Brain (organoid and tissue), 16 donors: ENCODE measurements at places on chromosomes 12 and 14.

DNA sequence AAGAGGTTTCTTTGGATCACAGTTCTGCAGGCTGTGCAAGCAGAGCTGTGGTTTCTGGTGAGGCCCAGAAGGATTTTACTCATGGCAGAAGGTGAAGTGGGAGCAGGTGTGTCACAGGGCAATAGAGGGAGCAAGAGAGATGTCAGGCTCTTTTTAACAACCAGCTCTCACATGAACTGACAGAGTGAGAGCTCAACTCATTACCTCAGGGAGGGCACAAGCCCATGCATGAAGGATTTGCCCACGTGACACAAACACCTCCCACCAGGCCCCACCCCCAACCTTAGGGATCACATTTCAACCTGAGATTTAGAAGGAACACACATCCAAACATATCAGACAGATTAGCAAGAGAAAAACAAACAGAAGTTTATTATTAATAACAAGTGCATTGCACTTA, 470.4 kb downstream of the GALC start:
- no peak for DNase-seq

DNA sequence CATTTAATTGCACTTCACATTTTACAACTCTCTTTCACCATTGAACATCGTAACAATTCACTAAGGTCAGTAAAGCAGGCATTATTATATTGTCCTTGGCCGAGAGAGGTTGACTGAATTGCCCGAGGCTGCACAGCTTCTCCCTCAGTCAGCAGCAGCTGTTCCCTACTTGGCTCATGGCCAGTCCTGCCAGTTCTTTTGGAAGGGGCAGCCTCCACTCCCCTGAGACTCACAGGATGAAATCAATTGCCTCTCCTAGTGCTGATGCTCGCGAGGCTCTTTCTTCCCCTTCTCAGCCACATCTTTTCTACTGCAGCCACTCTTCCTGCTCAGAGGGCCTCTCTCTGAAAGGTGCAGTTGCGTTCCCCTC, 79.9 kb upstream of the KCNA1 start:
- peak; percentile 48 for DNase-seq

DNA sequence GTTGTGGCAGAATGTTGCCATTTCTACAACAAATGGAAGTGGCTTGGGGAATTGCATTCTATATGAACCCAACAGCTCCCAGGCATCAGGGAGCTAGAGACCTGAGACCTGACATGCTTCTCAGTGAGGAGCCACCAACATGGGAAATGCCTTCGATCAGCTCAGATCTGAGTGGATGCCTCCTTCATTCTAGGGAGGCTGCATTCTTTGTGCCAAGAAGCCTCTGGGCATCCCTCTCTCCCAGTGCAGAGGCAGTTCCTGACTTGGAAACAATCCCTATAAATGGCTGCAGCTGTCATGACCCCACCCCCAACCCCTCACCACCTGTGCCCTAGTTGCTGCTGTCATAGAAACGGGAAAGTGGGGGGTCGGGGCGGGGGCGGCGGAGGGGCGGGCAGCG, 196.3 kb downstream of the PPM1H start:
- DNase-seq = no peak

DNA sequence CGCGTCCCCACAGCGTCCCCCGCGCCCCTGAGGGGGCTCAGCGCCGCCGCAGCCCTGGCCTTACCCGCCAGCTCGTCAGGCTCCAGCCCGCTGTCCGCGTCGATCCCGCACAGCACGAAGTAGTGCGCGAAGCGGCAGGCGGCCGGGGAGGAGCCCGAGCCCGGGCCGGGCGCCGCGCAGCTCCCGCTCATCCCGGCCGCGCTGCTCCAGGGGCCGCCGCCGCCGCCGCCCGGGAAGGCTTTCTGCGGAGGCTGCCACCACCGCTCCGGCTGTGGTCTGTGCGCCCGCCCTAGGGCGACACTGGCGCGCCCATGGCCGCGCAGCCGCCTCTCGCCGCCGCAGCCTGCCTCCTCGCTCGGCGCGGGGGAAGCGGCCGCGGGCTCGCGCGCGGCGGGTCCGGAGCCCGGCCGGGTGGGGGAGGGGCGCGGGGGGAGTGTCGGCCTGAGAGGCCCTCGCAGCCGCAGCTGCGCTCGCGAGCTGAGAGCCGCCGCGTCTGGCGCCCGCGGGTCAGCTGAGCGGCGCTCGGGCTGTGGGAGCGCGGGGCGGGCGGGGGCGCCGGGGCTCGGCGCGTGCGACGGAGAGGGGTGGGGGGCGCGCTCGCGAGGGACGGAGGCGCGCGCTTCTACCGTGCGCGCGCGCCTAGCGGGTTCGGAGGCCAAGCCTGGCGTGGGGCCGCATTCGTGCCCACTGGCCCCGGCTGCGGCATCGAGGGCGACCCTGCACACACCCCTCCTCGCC, at the start of gene DENND5B:
Gene DENND5B (minus strand): TSS at position 495 of the 738 bp plus-strand sequence. CDS start 304 bp downstream, at position 191.
- DNase-seq = peak; percentile 92

- no peak for DNase-seq
Measured at GRCh38 chr12:109309381-109310246, 530 bp upstream of the FOXN4 start.

DNA sequence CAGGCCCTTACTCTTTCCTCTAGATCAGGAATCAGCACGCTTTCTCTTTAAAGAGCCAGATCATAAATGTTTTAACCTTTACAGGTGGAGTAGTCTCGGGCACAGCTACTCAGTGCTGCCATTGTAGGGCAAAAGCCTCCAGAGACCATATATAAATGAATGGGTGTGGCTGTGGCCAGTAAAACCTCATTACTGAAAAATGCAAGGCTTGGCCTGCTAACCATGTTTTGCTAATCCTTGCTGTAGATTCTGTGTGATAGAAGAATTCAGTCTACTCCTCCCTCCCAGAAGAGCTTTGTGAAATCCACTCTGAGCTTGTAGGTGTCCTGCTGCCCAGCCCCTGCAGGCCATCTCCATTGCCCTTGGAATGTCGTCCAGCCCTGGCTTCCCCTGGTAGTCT, 58.1 kb downstream of the HSP90AA1 start:
- DNase-seq = no peak

GRCh38 chr12:77968021-77968420, 137.3 kb downstream of the NAV3 start:
- DNase-seq = no peak

DNA sequence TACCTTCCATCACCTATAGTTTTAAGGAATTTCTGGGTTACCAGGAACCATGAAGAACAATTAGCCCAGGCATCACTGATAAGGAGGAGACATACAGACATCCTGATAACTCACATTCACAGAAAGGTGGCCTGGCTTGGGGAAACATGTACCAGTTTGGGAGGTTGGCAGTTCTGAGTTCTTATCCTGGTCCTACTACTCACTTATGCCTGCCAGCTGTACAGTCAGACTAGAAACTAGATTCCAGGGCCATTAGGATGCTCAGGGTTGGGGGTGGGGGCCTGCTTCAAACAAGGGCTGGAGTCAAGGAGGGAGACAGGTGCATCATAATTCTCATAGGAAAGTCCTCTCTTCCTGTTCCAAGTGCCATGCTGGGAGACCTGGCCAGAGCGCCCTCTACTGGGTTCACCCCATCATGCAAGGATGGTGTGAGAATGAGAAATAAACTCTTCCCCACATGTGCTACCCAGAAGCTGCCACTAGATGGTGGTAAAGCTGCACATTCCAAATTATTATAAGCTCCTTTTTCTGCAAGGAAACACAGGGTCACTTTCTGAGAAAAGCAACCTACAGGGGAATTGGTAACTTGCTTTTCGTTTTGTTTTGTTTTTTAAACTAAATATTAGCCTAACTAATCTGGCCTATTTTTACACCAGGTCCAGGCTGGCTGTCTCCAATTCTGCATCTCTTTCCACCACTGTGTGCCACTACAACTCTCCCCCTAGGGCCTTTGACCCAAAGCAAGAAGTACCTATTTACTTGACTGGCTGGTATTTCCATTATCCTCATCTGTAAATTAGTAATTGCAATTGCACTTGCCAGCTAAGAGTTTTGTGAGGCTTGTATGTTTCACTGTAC, 14.5 kb downstream of the OAS2 start:
- peak; percentile 78 for DNase-seq

- no peak for DNase-seq
Measured at GRCh38 chr14:32980178-32980901, 41.7 kb downstream of the NPAS3 start.

GRCh38 chr12:115320967-115321366, 637.0 kb upstream of the TBX3 start:
- DNase-seq = no peak

DNA sequence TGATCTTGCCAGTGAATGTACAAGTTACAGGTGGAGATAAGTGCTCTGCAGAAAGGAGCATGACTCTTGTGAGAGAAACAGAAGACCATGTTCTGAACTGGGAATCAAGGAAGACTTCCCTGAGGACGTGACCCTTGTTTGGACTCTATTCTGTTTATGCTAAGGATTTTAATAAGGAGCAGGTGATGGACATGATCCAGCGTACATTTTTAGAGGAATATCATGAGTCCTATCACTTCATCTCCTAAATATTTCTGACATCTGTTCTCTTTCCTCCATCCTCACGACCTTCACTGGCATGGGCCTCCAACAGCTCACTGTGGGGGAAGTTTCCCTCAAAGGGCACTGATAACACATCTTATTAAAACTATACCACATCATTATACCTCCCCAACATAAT, 7.9 kb upstream of the SLC38A1 start:
- no peak for DNase-seq

GRCh38 chr14:87387806-87388205, 605.2 kb downstream of the GALC start:
- no peak for DNase-seq

DNA sequence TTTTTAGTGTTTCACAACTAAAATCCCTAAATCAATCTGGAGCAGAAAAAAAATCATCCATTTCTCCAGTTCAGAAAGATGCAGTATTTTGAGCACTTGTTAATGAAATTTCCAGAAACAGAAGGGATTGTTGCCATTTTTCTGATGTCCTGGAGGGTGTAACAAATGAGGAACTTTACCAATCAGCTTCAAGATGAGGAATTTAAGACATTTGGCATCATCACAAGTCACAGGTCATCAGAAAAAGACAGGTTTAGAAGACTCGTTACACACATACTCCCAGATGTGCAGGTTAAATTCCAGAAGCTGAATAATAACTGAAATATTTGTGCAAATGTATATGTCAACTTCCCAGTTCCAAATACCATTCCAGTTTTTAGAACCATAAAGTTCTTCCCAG, 482 bp upstream of the PSMC1 start:
- no peak for DNase-seq

DNA sequence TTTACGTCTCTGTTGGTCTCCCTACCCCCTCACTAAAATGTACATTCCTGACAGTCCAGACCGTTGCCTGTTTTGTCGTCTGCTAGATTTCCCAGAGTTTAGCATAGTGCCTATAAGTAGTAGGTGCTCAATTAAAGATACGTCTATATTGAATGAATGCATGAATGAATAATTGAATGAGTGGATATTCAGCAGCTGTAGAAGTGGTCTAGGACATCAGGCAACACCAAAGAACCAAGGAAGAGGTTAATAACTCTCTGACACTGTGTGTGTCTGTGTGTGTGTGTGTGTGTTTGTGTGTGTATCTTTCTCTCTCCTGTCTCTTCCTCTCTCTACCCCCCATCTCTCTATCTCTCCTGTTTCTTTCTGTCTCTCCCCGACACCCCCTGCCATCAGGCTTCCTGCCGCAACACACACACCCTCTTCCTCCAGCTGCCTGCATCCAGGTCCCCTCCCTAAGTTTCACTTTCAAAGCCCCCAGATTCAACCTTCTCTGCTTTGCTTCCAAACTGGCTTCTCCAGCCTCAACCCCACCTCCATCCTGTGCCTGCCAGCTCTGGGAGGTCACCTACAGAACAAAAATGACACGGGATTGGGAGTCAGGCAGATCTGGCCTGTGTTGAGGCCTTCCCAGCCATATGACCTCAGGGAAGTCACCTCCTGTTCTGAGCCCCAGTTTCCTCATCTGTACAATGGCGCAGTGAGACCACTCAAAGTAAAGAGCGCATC, 119.9 kb upstream of the NCOR2 start:
- no peak for DNase-seq

DNA sequence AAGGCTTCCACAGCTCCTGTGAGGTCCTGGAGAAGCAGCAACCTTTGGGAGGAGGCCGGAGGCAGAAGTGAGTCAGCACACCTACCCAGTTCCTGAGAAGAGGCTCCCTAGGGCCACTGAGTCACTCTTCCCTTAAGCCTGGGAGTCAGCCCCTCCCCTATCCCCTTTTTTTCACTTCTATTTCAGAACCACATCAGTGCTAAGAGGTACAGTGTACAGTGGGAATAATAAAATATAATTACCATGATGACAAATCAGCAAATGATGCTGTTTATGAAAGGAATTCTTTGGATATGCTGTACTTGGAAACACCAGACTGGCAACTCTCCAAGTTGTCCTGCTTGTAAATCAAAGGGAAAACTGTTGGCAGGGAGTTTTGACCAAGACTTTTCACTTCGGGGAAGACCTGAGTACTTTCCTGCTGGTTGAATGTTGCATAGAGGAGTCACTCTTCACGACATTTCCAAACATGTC, 7.8 kb upstream of the TBPL2 start:
- peak; percentile 23 for DNase-seq

GRCh38 chr12:120678572-120678971, 8.4 kb upstream of the MLEC start:
- DNase-seq = no peak

DNA sequence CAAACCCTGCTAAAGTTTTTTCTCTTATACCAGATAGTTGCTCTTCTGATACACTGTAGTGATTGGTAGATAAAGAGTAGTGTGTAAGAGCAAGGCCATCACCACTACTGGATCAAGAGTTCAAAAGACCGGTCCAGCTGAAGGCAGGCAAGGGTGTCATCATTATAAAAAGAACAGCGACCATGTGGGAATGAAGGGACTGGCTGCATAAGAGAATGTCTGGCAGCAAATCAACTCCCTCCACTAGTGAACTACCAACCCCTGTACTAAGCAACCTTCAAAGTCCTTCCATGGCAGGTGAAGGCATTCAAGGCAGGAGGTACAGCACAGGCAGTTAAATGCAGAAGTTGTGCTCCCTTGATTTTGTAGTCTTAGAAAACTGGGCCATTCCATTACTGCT, 53.5 kb downstream of the EGLN3 start:
- no peak for DNase-seq

GRCh38 chr12:132512197-132513069, 22.5 kb downstream of the FBRSL1 start:
- DNase-seq = no peak

DNA sequence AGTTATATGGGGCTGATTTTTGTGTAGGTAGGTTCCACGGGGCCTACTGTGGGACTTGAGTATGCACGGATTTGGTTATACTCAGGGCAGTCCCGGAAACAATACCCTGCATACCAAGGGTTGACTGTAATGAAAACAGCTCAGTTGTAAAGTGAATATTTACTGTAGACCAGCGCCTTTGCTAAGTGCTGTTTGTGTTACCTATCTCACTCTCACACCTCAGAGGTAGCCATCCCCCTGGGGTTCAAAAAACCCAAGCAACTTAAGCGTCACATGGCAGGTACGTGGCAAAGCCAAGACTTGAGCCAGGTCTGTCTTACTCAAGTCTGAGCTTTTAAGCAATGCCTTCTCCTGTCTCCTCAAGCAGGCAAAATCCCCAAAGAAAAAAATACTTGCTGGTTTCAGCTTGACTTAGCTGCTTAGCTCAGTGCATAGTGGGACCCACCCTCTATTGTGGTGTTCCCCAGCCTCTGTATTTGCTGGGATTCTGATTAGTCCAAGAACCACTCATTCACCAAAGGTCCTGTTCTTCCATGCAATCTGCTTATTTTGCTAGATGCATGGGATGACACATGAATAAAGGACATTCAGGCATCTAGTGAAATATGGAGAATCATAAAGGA, 34.2 kb upstream of the STRN3 start:
- no peak for DNase-seq

GRCh38 chr12:60197589-60197988, 601.8 kb downstream of the SLC16A7 start:
- DNase-seq = no peak
